Eye (tissue), 1 donor: ENCODE measurements at places on chromosomes 6 and 20.

GRCh38 chr6:44590471-44590870 is 203.0 kb downstream of the CDC5L start:
- no peak for DNase-seq

DNA sequence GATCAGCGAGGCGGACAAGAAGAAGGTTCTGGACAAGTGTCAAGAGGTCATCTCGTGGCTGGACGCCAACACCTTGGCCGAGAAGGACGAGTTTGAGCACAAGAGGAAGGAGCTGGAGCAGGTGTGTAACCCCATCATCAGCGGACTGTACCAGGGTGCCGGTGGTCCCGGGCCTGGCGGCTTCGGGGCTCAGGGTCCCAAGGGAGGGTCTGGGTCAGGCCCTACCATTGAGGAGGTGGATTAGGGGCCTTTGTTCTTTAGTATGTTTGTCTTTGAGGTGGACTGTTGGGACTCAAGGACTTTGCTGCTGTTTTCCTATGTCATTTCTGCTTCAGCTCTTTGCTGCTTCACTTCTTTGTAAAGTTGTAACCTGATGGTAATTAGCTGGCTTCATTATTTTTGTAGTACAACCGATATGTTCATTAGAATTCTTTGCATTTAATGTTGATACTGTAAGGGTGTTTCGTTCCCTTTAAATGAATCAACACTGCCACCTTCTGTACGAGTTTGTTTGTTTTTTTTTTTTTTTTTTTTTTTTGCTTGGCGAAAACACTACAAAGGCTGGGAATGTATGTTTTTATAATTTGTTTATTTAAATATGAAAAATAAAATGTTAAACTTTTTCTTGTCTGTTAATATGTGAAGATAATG is 2.2 kb downstream of the HSPA1B start:
- peak; percentile 89 for DNase-seq

DNA sequence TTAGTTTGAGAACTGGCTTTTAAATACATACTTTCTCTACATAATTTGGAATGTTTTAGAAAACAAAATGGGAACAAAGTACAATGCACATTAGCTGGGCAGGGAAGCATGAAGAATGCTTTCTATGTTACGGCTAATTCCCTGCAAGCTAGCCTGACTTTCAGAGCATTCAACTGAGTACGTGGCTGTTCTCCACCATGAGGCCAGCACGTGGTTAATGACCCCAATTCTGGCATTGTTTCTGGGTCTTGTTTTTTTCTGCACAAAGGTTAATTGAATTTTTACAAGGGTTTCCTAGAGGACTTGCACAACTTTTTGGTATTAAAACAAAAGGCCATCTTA is 208.6 kb upstream of the AGPAT4 start:
- peak; percentile 89 for DNase-seq

DNA sequence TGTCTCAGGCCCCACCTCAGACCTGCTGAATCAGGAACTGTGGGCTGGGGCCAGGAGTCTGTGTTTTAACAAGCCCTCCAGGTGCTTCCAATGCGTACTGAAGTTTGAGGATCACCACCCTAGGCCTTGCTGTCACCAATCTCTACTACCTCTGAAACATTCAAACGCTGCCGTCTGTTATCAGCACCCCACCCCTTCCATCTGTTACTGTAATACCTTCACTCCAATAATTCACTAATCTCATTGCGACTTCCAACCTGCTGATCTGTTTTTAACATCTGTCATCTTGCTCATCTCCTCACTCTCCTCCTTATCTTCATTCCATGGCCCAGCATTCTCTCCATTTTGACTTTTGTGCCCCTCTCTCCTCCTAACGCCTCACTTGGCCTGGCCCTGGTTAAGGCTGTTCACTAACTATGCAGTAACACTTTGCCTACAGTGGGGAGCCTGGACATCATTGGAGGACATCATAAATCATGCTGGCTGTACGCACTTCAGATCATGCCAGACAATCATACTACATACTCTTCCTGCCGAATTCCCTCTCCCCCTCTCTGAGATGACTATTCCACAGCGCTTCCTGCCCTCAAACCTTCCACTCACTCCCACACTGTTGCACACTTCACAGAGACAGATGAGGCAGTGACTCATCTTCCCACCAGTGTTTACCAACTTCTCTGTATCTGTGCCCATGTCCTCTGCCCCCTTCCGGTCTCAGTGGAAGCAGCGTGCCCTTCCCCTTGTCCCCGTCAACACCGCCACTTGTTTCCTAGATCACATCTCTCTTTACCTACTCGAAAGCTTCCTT is 3.0 kb upstream of the GUCA1B start:
- DNase-seq = no peak

DNA sequence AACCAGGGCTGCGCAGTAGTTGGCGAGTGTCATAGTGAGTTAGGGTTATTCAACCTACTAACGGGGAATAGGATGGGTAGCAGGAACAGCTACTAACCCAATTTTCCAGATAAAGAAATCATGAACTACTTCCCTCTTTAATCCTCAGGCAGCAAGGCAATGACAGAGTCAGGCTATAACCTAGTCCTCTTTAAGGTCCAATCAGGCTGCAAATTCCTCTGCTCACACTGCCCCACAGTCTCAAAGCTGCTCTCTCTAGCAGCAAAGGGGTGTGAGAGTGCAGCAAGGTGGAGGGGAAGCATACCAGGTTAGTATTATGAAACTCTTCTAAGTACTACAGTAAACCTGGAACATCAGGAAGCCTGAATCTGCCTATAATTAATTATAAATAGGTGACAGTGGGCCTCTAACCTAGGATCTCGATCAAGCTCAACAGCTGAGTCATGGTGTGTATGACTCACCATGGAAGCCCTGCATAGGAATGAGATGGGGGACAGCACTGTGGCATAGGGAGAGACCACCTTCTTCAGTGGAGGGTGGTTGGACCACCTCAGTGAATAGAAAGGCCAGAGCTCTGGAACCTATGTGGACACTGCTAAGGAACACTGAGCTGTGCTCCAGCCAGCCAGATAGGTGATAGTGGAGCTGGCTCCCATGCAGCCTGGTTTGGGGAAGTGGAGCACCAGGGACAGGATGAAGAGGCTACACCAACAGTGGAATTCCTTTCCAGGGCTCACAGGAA is 7.9 kb downstream of the PEX6 start:
- DNase-seq = no peak

DNA sequence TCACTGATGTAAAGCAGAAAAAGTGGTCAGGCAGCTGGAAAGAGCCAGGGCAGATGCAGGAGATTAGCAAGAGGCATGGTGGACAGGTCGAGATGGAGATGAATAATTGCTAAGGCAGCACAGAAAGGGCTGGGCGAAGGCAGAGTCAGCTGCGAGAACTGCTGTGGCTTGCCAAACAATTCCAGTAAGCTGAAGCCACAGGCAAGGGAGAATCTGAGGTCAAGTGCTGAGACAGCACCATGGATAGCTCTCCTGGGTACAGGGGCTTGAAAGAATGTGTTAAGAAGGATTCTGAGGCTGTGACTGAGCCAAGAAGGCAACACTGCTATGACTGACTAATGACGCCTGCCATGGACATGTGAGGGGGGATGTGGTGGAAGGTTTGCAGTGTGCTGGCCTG is 220.8 kb upstream of the FOXA2 start:
- DNase-seq = peak; percentile 65

DNA sequence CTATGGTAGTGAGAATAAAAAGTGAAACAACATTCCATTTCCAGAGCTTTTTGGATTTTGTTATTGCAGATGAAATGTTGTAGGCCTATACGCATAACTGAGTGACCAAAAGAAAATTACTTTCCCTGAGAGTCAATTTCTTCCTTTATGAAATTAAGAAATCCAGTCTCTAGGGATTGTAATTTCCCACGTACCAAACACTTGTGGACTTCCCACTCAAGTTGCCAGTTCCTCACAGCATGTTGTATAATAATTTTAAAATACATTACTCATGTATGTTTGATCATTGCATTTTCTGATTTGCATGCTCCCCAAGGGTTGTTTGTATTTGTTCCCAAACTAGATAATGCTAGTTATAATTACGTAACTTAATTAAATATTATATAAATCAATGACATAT is 12.0 kb upstream of the PRDM1 start:
- DNase-seq = no peak

GRCh38 chr6:105616521-105616920 is 213.6 kb upstream of the PREP start:
- no peak for DNase-seq

DNA sequence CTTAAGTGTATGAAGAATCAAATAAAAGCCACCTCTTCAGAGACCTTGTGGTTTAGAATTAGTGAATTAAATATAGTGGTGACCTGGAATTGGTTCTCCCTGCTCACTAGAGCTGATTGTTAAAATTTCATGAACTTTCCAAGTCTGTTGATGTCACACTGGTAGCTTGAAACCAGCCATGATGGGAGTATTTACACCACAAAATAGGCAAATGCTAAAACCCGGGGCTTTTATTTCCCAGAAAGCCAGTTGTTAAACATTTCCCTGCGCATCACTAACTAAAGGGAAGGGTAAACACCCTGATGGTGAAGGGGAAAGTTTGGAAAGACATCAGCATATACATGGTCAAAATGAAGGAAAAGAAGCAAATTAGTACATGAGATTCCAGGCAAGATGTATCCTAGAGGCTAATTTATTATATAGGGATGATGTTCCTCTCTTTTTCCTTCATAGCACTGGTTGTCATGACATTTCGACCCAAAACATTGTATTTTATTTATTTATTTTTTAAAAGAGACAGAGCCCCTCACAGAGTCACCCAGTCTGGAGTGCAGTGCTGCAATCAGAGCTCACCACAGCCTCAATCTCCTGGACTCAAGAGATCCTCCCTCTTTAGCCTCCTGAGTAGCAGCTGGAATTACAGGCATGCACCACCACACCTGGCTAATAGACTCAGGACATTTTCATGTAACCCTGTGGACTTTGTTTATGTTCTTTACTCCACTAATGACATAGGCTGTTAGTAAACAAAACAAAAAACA is 123.2 kb downstream of the RIN2 start:
- no peak for DNase-seq

- DNase-seq = peak; percentile 34
These were observed 180.5 kb downstream of the PDE7B start for GRCh38 chr6:136031982-136032381.

DNA sequence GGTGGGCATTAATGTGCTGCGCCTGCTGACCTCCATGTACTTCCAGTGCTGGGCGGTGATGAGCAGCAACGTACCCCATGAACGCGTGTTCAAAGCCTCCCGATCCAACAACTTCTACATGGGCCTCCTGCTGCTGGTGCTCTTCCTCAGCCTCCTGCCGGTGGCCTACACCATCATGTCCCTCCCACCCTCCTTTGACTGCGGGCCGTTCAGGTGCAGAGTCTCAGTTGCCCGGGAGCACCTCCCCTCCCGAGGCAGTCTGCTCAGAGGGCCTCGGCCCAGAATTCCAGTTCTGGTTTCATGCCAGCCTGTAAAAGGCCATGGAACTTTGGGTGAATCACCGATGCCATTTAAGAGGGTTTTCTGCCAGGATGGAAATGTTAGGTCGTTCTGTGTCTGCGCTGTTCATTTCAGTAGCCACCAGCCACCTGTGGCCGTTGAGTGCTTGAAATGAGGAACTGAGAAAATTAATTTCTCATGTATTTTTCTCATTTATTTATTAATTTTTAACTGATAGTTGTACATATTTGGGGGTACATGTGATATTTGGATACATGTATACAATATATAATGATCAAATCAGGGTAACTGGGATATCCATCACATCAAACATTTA is 35.2 kb upstream of the NOP56 start:
- DNase-seq = no peak

GRCh38 chr6:159715166-159715565 is 12.1 kb upstream of the WTAP start:
- no peak for DNase-seq

DNA sequence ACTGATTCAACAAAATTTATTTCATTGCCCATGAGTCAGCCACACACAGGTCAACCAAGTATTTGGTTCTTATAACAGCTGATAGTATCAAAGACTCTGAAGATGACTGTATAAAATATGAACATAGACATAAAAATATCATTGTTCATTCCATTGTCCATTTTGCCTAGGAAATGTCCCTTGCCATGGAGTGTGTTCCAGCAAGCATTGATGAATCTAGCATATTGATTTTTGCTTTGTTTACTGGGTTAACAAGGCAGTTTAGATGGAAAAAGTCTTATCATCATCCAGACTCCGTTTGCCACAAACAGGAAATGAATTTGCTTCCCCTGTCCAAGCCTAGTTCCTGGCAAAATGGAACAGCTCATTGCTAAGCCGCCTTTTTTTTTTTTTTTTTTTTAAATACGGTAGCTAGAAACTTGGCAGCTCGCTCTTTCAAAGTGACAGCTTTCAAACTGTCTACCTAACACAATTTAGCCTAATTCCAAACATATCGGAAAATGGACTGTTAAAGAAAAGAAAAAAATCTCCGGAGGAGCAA is 7.5 kb downstream of the F13A1 start:
- DNase-seq = no peak

GRCh38 chr6:25277857-25278256 is 1.3 kb upstream of the CARMIL1 start:
- DNase-seq = no peak

DNA sequence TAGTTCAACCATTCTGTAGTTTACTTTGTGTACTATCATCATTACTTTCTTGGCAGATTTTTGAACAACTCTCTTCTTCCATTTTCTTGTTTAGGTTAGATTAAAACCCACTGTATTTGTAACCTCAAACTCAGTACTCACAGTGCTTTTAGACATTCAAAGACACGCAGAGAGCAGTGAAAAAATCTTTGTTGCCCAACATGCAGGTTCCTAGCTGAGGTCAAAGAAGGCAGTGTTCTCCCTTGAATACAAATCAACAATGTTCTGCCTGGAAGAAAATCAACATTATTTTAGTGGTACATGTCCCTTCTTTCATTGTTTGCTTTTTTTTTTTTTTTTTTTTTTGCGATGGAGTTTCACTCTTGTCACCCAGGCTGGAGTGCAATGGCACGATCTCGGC is 11.2 kb downstream of the CYB5R4 start:
- no peak for DNase-seq
